ENCODE measurements at places on chromosomes 2 and 18. TPM values are rescaled to one million over a fixed set of nuclear protein-coding genes. Genes with fewer than 3 reads are reported as not detected.

XIRP2 gene
- total RNA-seq: not detected

SLC16A14 gene
- 1.5 TPM for total RNA-seq

GRCh38 chr18:34540897-34541296 is 169.2 kb upstream of the DTNA start:
- no peak for DNase-seq

DNA sequence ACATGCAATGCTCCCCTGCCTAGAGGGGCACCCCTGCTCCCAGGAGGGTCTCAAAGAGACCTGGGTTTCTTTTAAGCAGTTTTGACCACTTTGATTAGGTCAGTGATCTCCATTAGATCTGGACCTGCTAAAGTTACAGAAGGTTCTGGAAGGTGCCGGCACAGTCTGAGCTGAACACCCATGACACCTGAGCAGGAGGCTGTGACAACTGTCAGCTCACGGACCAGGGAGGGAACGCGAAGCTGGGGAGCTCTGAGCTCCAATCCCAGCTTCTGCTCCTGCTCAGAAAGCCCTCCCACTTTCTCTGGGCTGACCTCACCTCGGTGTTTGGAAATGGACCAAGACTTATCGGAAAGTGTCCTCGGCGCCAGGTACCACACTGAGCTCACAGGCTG is 113.8 kb downstream of the NFATC1 start:
- DNase-seq: peak; percentile 0

- no peak for DNase-seq
These were observed 518.0 kb downstream of the CNTNAP5 start for GRCh38 chr2:124542932-124543640.

- DNase-seq: no peak
These were observed 53.5 kb upstream of the TGFA start for GRCh38 chr2:70607121-70607561.

DNA sequence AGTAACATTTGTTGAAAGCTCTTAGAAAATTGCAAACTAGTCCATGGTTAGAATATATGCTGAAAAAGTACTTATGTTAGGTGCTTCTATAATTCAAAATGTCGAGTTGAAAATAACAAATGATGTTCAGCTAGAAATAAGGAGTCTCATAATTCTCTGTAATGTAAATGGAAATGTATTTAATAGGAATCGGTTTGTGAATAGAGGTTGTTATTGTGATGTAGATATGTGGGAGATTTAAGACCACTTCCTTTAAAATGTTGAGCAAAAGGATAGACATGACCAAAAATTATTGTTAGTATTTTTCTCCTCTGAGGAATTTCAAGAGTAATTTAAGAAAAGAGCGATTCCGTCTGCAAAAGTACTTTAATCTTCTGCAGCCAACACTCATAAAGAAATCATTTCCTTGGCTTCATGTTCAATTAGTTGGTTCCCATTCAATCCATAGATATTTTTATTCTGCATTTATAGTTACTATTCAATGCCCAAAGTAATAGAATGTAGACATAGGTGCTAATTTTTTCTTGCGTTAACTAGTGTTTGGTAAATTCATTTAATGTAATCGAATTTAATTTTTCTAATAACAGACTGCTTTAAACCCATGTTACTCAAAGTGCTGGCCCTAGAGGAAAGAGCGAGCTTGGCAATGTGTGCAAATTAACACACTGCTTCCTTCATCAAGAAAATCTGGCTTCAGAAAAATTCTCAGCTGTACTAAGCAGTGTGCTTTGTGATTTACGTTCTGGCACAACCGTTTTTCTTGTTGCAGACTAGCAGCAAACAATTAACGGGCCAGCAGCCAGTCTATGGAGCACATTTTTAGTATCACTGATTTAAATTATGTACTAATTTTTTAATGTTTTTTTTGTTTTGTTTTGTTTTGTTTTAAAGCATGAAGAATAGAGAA is 32.2 kb downstream of the FN1 start:
- no peak for DNase-seq

DNA sequence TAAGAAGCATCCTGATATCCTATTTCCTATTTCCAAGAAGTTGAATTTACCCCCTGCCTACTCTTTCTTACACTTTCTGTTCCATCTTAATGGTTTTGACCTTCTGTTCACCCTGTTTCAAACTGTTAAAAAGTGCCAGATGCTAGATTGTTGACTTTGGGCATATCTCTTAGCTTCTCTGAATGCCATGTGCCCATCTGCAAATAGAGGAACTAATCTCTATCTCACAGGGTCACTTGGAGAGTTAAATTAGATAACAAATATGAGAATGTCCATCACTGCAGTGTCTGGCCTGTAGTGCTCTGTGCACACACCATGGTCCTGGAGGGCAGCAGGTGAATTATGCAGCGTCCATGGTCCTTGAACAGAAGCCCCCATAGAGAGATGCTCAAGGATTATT is 83.8 kb downstream of the LRATD1 start:
- DNase-seq: no peak

- no peak for DNase-seq
These were observed 222.7 kb downstream of the IKZF2 start for GRCh38 chr2:212928681-212929080.

GRCh38 chr18:5413447-5413846 is 117.9 kb upstream of the ZBTB14 start:
- DNase-seq: no peak

DNA sequence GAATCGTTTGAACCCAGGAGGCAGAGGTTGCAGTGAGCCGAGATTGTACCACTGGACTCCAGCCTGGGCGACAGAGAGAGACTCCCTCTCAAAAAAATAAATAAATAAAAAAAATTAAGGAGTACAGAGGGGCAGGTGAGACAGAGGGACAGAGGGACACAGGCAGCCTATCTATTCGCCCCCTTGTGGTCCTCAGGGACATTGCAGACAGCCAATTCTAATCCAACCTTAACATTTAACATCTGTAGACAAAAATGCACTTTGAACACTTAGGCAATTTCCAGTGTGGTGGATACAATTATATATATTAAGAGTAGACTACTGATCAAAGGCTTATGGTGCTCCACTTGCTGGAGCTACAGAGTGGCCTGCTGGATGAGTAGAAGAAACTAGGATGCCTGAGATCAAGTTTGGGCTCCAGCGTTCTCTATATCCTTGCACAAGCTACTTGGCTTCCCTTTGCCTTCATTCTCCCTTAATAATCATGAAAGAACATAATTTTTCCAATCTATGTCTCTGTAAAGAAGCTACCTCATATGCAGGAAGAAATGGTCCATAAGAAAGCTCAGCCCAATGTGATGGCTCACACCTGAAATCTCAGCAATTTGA is 8.2 kb upstream of the SMARCAL1 start:
- DNase-seq: peak; percentile 65
